ENCODE measurements at places on chromosomes 4 and X.
A peak's percentile ranks its signal among the peaks of the same experiment; 100 is the strongest.

GRCh38 chr4:88807499-88807898 lies 109.9 kb upstream of the NAP1L5 start:
- no peak for DNase-seq

DNA sequence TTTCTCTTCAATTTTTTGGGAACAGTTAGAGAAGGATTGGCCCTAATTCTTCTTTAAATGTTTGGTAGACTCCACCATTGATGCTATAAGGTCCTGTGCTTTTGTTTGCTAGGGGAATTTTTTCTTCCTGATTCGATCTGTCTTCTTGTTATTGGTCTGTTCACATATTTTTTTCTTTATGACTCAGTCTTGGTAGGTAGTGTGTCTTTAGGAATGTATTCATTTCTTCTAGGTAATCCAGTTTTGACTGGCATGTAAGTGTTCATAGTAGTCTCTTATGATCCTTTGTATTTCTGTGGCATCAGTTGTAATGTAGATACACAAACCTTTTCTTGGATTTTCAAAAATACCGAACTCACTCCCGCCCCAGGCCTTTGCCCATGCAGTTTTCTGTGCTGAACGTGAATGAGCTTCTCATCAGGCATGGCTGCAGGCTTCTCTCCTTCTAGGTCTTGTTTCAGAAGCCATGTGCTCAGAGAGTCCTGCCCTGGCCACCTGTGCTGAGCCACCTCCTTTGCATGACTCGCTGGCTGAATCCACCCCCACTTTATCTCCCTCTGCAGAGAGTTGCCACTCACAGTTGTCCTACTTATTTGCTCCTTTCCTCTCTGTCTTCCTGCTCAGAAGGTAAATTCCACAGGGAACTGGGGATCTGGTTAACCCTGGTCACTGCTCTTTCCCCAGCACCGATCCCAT lies 67.0 kb downstream of the STK32B start:
- DNase-seq = no peak

DNA sequence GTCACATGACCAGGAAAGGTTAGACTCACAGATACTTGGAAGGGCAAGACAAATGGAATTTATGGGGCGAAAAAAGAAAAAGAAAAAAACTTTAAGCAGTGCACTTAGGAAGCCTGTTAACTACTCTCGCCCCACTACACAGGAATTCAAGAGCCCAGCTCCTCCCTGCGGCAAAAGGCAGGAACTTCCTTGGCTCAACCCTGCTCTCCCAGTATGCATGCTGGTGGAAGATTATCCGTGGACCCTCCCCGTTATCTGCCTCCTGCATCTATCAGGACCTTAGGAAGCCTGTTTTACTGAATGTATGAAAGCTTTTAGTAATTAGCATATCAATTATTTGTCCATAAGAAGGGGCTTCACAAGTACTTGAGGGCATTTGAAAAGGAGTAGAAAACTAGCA lies 40.1 kb upstream of the RPA4 start:
- DNase-seq = no peak

DNA sequence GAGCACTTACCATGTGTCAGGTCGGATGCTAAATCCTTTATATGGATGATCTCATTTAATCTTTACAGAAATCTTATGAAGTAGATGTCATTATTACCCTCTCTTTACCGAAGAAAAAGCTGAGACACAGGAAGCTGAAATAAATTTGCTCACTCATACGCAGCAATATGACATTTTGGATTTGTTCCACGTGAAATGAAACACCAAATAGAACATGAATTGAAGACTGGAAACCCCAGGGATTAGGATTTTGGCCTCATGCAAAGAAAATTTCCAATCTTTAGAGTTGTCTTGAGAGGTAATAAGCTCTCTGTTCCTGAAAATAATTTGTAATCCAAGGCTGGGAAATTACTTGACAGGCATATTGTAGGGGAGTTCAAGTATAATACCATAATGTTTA lies 354.4 kb upstream of the CLNK start:
- DNase-seq = no peak

DNA sequence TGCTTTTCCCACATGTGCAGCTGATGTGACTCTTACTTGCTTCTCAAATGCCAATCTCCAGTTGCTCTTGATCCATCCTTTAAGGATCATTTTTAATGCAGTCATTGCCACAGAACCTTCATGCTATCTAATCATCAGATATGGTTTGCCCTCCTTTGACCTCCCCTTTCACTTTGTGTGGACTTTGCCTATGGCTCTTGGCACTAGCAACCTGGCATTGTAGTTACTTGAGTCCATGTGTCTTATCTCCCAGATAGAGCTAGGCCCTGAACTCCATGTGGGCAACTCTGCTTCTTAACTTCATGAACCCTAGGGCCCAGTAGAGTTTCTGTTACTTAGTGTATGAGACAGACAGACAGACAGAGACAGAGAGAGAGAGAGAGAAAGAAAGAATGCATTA lies 41.6 kb downstream of the MTM1 start:
- DNase-seq = no peak

DNA sequence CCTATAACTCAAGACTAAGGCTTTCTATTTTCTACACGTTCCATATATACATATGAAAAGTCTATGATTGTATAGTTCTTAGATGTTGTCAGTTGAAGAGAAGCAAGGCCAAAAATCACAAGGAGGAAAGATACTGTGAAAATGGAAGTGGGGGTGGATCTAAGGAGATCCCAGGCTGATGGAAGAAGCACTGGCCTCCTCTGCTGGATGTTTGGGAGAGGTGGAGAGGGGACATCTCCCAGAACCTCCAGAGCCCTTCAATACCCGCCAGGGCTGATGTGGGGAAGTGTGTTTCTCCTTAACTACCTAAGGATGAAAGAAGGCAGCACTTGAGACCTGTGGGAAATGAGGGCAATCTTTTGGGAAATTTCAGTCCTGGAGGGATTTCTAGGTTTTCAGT lies 67.4 kb downstream of the RASGEF1B start:
- DNase-seq = no peak

DNA sequence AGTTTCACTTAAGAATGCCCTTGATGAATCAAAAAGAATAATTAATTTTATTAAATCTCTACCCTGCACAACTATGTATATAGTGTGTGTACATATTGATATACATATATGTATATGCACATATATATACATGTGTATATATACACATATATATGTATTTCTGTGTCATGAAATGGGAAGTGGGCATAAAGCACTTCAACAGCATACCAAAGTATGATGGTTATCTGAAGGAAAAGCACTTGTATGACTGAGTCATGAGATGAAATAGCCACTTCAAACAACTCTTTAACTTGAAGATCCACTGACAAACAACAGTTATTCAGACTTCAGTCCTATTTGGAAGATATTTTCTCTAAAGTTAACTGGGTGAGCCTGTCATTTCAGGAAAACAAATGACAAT lies 16.3 kb downstream of the RNF128 start:
- DNase-seq = no peak

- no peak for DNase-seq
Observed at GRCh38 chrX:29834764-29835163, 380.6 kb upstream of the MAGEB2 start.

DNA sequence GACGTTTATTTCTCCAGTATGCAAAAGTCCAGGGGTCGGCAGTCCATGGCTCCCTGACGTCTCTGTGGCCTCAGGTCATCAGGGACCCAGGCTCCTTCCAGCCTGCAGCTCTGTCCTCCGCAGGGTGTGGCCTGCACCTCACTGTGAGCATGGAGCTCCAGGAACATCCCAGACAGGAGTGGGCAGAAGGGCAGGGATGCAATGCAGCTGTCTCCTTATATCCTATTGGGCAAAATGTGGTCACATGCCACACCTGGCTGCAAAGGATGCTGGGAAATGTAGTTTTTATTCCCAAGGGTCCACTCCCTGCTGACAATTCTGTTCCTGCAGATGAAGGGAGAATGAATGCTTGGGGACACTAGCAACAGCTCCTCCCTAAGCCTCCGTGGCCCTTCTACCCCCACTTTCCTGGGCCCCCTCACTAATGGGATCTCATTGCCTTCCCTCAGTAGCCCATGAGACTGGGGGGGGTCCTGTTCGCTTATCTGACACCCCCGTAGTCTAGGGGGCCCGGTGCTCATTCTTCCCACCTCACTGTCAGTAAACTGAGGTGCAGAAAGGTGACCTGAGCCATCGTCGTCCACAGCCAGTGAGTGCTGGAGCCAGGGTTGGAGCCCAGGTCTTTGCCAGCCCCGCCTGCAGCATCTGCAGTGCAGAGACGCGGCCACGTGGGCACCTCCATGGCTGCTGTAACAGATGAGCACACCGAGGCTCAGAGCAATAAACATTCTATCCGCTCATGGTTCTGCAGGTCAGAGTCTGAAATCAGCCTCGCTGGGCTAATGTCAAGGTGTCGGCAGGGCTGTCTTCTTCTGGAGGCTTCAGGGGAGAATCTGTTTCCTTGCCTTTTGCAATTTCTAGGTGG lies 5.9 kb upstream of the GRPEL1 start:
- peak; percentile 22 for DNase-seq

- no peak for DNase-seq
Observed at GRCh38 chr4:68062501-68062900, 67.2 kb downstream of the TMPRSS11F start.

DNA sequence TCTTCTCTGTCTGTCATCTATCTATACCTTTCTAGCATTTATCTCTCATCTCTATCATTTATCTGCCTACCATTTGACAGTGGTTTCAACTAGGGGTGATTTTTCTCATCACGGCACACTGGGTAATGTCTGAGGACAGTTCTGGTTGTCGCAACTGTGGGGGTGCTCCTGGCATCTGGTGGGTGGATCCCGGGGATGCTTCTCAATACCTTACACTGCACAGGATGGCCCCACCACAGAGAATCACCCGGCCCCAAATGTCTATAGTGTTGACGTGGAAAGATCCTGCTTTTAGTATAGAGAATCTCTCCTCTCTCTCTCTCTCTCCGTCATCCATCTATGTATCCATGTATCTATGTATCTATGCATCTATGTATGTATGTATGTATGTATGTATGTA lies 7.2 kb downstream of the P2RY8 start:
- no peak for DNase-seq

GRCh38 chr4:89000382-89000781 lies 56.6 kb downstream of the FAM13A start:
- DNase-seq = no peak

DNA sequence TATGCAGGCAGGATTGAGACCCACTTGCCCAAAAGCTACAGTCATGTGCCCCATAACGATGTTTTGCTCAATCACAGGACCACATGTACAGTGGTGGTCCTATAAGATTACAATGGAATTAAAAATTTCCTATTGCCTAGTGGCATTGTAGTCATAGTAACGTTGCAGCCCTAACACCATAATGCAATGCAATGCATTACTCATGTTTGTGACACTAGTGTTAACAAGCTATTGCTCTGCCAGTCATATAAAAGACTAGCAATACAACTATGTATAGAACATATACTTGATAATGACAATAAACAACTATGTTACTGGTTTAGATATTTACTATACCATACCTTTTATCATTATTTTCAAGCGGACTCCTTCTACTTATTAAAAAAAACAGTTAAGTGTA lies 50.6 kb downstream of the VGLL1 start:
- DNase-seq = no peak

DNA sequence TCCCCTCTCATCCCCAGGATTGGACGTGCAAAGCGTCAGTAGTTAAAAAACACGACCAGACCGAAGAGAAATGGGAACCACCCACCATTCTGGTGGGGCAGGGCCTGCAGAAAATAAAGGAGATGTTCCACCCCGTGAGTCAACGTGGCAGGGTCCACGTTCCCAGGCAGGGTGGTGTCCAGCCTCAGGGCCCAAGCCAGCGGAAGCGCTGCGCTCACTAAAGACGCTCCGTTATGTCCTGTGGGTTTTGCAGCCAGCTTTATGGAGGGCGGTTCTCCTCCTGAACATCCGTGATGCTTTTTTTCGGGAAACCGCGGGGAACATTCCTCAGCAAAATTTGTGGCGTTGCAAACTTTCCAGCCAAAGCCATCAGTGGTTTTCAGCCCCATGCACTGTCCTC lies 93.4 kb upstream of the SHOX start:
- DNase-seq = no peak

- DNase-seq = no peak
Observed at GRCh38 chr4:168126952-168127351, 34.6 kb downstream of the ANXA10 start.

DNA sequence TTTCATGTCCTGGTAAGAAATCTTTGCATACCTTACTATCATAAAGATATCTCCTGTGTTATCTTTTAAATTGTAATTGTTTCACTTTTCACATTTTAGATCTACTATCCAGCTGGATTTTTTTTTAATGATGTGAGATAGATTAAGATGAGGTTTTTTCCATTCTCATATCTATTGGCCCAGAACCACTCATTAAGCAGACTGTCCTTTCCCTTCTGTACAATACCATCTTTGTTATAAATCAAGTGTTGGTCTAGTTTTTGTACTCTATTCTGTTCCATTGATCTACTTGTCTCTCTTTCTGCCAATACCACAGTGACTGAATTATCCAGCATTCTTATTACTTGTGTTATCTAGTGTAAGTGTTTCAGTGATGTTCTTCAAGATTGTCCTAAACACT lies 131.6 kb upstream of the TRIM2 start:
- no peak for DNase-seq

DNA sequence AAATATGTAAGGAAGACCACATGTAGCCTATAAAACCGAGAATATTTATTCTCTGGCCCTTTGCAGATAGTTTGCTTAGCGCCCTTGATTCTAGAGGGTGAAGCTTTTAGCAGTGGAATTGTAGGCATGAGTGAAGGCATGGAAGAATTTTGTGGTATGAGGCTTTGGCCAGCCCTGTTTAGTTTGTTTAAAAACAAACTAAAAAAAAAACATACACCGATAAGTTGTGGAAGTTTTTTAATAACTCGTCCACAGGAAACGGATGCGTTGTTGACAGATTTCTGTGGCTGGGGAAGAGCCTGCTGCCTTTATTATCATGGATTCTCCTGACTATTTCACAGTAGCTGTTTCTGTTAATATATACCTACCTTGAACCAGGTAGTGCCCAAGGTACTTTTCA lies 194.7 kb upstream of the LNX1 start:
- no peak for DNase-seq

DNA sequence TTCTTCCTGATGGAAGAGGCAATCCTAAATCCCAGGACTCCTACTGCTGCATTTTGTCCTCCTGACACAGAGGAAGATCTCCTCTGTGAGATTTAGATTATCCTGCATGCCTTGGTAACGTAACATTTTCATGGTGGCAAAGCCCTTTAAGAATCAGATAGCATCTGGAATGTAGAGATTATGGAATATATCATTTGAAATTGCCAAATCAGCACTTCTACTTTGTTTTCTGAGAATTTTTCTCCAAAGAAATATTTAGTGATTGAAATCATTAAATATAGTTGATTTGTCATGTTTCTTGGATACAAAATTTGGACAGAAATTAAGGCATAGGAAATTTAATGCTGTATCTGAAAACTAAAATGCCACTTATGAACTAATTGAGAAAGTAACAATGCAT lies 326.9 kb downstream of the EPHA5 start:
- DNase-seq = no peak

DNA sequence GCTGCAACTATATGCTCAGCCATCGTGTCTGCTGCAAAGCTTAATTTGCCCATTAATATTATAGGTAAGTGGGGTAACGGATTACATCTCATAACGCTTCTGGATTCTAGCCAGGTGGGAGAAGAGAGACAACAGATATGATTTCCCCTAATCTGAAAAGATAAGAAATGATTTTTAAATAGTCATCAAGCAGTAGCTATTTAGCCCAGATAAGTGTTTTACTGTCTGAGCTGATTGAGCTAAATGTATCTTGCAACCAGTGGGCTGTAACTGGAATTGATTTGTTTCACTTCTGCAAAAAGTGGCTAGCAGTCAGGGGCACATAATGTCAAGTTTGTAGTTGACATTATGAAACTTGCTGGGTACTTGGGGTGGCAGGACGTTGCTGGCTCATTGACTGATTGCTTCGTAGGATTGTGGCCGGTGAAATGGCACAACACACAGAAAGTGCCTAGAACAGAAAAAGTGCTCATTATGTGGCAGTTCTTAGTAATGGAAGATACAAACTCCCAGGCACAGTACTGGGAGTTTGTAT lies 18.5 kb downstream of the LAP3 start:
- DNase-seq = no peak
